ENCODE measurements at places on chromosomes 11 and 22. TPM values are rescaled to one million over a fixed set of nuclear protein-coding genes. Genes with fewer than 3 reads are reported as not detected.

DNA sequence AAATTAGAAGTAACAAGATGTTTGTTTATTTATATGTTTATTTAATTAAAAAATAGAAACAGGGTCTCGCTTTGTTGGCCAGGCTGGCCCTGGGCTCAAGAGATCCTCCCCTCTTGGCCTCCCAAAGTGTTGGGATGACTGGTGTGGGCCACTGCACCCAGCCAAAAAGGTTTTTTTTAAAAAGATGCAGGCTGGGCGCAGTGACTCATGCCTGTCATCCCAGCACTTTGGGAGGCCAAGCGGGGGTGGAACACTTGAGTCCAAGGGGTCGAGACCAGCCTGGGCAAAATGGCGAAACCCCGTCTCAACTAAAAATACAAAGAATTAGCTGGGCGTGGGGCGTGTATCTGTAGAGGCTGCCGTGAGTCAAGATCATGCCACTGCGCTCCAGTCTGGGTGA, 13.4 kb downstream of the DRD4 start:
- no peak for DNase-seq

- no peak for DNase-seq
These were observed 201.6 kb upstream of the SORL1-AS1 start for GRCh38 chr11:121654259-121654842.

CWF19L2 gene
- 10.1 TPM for total RNA-seq

- DNase-seq, result no peak
These were observed 31.3 kb downstream of the LRRC10B start for GRCh38 chr11:61539831-61540357.

DNA sequence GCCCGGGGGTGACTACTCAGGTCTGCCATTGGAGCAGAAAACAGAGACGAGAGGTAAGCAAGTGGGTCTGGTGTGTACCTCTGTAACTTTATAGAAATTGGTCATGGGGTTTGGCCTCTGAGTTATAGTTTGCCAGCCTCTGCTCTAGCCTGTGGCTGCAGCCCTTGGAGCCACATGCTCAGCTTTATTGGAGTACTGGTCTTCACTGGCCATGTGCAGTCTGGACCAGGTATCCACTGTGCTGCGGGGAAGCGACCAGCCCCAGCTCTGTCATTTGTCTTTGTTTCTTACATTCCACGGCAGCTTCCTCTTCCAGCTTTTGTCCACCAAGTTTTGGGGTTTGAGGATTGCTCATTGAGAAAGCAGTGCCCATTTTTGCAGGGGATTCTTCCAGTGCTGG, 453.4 kb downstream of the TBC1D22A start:
- no peak for DNase-seq

SOX10 gene
- total RNA-seq, result not detected

GRCh38 chr11:19216021-19216420, 14.2 kb upstream of the CSRP3 start:
- DNase-seq, result no peak

DNA sequence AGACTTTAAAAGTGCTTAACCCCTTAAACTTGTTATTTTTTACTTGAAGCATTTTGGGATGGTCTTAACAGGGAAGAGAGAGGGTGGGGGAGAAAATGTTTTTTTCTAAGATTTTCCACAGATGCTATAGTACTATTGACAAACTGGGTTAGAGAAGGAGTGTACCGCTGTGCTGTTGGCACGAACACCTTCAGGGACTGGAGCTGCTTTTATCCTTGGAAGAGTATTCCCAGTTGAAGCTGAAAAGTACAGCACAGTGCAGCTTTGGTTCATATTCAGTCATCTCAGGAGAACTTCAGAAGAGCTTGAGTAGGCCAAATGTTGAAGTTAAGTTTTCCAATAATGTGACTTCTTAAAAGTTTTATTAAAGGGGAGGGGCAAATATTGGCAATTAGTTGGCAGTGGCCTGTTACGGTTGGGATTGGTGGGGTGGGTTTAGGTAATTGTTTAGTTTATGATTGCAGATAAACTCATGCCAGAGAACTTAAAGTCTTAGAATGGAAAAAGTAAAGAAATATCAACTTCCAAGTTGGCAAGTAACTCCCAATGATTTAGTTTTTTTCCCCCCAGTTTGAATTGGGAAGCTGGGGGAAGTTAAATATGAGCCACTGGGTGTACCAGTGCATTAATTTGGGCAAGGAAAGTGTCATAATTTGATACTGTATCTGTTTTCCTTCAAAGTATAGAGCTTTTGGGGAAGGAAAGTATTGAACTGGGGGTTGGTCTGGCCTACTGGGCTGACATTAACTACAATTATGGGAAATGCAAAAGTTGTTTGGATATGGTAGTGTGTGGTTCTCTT, 2.8 kb downstream of the MALAT1 start:
- DNase-seq, result no peak

GRCh38 chr11:129950101-129951091, 52.2 kb downstream of the PRDM10 start:
- no peak for DNase-seq

GRCh38 chr11:130223291-130223971, 63.8 kb downstream of the ST14 start:
- no peak for DNase-seq

DNA sequence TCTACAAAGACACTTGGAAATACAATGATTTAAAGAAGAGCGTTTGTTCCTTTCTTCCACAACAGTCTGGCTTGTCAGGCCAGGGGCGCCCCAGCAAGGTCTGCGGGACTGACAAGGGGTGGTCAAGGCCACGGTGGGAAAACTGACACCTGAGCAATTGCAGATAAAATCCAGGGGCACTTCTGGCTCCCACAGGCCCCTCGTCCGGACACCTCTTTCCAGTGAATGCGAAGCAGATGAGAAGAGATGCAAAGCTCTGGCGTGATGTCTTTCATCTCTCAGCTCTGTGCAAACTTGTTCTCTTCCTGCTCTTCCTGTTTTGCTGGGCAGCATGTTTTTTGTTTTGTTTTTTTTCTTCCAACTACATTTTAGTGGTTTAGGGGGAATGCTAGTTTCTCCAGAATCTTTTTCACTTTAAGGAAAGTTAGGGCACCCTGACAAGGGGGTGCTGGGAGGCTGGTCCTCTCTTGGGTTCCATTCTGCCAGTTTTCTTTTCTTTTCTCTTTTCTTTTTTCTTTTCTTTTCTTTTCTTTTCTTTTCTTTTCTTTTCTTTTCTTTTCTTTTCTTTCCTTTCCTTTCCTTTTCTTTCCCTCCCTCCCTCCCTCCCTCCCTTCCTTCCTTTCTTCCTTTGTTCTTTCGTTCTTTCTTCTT, 11.1 kb upstream of the CBX6 start:
- DNase-seq, result no peak
